ENCODE measurements at places on chromosomes 12 and 14. TPM values are rescaled to one million over a fixed set of nuclear protein-coding genes. Genes with fewer than 3 reads are reported as not detected.

Gene NEMP1
- total RNA-seq: 72.0 TPM

Gene GZMH
- total RNA-seq: not detected

Gene LRRIQ1
- total RNA-seq: 4.7 TPM

Gene RAD51AP1
- total RNA-seq: 189 TPM

Gene KRT78
- total RNA-seq: not detected

Gene LRTM2
- total RNA-seq: 0.09 TPM

Gene CBLN3
- total RNA-seq: 0.25 TPM

Gene RALGAPA1
- total RNA-seq: 31.7 TPM

Gene EEA1
- total RNA-seq: 6.6 TPM

Gene HOXC9
- not detected for total RNA-seq

Gene SNAPC1
- 27.8 TPM for total RNA-seq

Gene HOXC4
- total RNA-seq: not detected

Gene TRPV4
- total RNA-seq: 0.56 TPM

Gene PSMB5
- 154 TPM for total RNA-seq

Gene ADAM21
- total RNA-seq: 0.12 TPM

Gene ACOT6
- not detected for total RNA-seq

Gene DAO
- not detected for total RNA-seq

Gene SRRM4
- total RNA-seq: 0.34 TPM

Gene PAH
- 0.07 TPM for total RNA-seq

Gene KLRG1
- 4.7 TPM for total RNA-seq

Gene AREL1
- total RNA-seq: 25.2 TPM

Gene SOAT2
- not detected for total RNA-seq

Gene EPYC
- total RNA-seq: not detected

Gene ANKRD33
- total RNA-seq: 0.39 TPM

Gene TAS2R8
- 0.22 TPM for total RNA-seq

Gene PMEL
- total RNA-seq: 301 TPM

Gene RD3L
- total RNA-seq: not detected

Gene BBOF1
- total RNA-seq: 2.0 TPM

Gene GPRC5A
- total RNA-seq: not detected

Gene LRRK2
- 0.03 TPM for total RNA-seq

Gene RNASE3
- not detected for total RNA-seq

Gene AQP2
- not detected for total RNA-seq

Gene SSPN
- total RNA-seq: 0.50 TPM

Data from neural progenitor cell (in vitro differentiated cells).